ENCODE measurements at places on chromosomes 6 and 20. TPM values are rescaled to one million over a fixed set of nuclear protein-coding genes. Genes with fewer than 3 reads are reported as not detected.

GRCh38 chr6:158538741-158539140 is 21.1 kb upstream of the TMEM181 start:
- no peak for DNase-seq

DNA sequence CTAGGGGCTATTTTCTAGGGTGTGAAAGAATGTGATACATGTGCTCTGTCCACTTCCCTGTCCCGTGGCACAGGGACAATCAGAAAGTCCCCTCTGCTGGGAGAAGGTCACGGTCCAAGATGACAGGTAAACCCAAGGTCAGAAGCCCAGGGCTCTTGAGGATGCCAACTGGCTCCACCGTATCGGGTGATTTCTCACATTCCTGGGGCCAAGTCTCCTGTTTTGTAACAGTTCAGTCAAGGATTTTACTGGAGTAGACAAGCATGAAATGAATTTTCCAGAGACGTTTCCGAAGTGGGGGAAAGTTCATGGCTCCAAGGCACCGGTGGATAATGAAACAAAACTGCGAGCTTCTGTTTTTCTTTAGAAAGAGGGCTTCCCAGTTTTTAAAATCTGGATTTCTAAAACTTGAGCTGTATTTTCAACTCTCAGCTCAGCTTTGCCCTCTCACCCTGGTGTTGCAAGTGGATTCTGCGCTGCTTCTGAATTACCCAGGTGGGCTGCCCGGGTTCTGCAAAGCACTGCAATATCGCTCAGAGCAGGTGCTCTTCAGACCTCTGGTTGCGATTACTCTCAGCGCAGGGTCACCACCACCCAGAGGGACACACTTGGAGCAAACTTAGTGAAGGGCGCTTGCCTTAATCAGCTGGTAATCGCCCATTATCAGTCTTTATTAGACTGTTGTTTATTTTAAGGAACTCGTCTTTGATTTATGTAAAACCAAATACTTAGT is 64.4 kb upstream of the TMEM170B start:
- no peak for DNase-seq

DNA sequence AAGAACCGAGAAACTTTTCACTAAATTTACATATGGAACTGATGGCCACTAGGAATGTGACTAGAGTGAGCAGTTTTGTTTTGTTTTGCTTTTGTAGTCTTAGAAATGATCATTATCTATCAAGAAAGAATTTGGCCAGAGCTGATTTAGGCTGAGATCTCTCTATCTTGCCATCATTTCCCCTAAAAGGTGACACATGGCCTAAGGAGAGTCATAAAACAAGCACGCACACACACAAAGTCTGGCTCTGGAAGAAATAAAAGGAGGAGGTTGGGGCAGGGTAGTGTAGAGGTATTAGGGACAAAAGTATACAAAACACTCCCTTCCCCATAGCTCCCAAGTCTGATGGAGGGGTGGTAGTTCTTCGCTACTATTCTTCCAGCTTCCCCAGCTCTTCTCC is 56.4 kb downstream of the RIPOR2 start:
- no peak for DNase-seq

DNA sequence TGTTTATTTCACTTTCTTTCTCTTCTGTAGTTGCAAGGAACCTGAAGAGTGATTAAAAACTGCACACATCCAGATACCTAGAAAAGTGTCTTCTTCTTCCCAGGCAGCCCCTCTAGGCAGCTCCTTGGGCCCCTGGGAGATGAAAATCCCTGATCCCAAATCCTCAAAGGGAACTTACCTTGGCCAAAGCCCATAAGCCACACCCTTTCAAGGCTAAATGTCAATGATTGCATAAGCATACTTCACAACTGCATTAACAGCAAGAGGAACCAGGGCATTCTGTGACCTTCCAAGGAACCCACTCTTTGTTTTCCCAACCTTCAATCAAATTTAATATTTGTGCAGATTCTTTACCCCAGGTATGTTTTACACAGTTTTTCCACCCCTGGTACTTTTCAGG is 4.4 kb upstream of the HMGN3 start:
- no peak for DNase-seq

ENPP3 gene
- 0.15 TPM for total RNA-seq
